Stimulated activated CD8-positive, alpha-beta memory T cell treated with anti-CD3 and anti-CD28 coated beads, Interleukin-4, amount 100 ng/mL, for 1 hour (primary cell): ENCODE measurements at places on chromosomes 1 and 21.

DNA sequence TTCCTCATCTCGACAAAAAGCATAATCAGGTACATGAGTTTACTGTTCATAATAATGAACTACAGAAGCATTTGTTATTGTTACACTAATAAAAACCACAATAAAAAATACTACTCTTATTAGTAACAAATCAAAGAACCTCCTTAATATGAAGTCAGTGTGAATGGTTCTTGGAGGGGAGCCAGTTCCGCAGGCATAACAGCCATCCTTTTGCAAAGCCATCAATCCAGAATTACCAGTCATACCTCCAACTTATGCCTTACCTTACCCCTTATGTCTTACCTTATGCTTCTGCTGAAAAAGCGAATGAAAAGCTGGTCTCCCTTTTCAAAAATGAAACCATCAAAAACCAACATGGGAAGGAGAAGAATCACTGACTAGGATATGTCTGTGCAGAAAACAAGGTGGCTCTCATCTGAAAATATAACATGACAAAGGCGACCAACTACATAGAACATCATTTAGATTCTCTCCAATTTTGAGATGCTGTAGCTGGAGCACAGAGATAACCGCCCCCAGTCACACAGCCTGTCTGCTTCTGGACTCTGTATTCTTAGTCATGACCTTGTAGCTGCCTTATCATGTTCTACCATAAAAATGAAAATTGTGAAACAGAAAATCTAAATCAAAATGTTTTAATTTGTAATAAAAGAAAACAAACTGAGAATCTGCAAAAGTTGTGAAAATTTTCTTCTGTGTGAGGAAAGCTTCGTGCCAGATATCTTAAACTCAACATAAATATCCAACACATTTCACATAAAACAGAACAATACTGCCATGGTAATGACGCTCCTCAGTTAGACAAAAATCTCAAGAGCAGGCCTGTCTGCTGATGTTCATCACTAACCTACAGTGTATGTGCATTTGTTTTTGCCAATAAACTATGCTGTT lies 438.2 kb downstream of the SMYD3 start:
- no peak for DNase-seq

- DNase-seq, result no peak
These were observed 15.9 kb downstream of the SLC1A7 start for GRCh38 chr1:53126495-53126894.

- DNase-seq, result no peak
These were observed 16.0 kb downstream of the IQGAP3 start for GRCh38 chr1:156556354-156556753.

DNA sequence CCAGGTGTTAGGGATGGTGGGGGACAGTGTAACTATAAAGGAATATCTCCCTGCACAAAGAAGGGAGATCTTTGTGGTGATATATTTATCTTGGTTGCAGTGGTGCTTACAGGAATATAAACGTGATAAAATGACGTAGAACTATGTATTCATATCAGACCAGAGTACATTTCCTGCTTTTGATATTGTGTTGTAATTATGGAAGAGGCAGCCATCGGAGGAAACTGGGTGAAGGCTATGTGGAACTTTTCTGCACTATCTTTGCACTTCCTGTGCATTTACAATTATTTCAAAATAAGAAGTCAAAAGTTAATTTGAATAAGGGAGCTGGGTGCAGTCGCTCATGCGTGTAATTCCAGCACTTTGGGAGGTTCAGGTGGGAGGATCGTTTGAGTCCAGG lies 37.6 kb downstream of the NDUFS5 start:
- no peak for DNase-seq

DNA sequence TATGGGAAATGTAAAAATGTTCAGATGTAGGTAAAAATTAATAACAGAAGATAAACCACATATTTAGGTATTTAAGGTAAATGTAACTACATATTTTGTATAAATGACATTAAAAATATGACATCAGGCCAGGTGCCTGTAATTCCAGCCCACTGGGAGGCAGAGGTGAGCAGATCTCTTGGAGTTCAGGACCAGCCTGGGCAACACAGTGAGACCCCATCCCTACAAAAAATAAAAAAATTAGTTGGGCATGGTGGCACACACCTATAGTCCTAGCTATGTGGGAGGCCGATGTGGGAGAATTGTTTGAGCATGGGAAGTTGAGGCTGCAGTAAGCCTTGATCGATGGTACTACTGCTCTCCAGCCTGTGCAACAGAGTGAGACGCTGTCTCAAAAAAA lies 216.5 kb downstream of the SPATA17 start:
- DNase-seq, result no peak

- no peak for DNase-seq
These were observed 37.3 kb upstream of the RUNX1 start for GRCh38 chr21:35086357-35086756.

DNA sequence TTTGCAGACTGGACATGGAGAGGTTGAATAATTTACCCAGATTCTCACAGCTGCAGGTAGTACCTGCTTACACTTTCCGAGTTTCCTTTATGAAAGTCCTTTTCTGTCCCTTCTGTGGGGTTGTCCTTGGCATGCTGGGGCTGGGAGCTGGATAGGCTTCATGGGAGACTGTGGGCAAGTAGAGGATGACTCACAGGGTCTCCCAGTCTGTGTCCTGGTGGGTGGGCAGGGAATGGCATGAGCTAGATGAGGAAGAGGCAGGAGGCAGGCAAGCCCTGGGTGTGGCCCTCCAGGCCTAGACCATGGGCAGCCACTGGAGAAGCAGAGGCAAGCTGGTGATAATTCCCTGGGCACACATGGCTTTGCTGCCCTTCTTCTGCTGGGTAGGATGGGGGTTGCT lies 80.6 kb downstream of the NAV1 start:
- no peak for DNase-seq

DNA sequence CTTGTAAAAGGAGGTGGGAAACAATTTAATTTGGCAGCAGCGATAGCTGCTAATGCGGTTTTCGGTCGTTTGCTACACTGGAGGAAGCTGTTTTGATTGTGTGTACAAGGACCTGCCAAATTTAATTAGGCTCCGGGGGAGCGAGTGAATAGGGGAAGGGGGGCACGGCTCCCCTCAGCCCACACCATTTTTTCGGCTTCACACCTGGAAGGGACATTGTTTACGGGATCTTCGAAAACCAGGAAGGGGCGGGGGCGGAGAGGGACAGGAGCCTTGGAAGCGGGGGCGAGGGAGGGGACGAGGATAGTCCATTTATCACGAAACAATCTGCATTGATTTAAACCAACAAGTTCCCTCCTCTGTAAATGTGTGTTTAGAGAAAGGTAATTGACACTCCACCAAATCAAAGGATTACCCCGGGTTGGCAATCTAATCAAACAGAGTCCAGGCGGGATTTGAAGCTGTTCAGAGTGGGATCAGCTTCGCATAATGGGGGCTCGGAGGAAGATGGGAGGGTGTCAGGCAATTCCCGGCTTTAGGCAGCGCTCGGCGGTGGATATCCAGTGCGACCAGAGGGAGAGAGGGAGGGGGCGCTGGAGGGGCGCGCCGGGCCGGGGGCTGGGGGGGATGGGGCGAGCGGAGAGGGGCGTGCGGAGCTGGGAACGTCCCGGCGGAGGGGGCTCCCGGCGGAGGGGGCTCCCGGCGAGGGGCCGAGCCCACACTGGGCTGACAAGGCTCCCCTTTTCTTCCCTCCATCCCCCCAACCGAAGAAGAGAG lies 9.8 kb downstream of the PAX7 start:
- no peak for DNase-seq

- DNase-seq, result no peak
These were observed 23.2 kb downstream of the HAX1 start for GRCh38 chr1:154295408-154296235.

- DNase-seq, result no peak
These were observed 163.3 kb upstream of the ADAMTS5 start for GRCh38 chr21:27130154-27130553.

GRCh38 chr1:86546787-86547221 lies at the start of gene CLCA4:
Gene CLCA4, plus strand, starts transcription at chr1:86547078. Its CDS starts 42 bp downstream, at chr1:86547120.
- no peak for DNase-seq

- no peak for DNase-seq
These were observed 33.0 kb upstream of the S100A7 start for GRCh38 chr1:153493343-153493960.

GRCh38 chr1:205444931-205445645 lies 10.8 kb downstream of the BLACAT1 start:
- DNase-seq, result no peak

GRCh38 chr1:156826630-156827029 lies 10.0 kb upstream of the SH2D2A start:
- DNase-seq, result no peak

DNA sequence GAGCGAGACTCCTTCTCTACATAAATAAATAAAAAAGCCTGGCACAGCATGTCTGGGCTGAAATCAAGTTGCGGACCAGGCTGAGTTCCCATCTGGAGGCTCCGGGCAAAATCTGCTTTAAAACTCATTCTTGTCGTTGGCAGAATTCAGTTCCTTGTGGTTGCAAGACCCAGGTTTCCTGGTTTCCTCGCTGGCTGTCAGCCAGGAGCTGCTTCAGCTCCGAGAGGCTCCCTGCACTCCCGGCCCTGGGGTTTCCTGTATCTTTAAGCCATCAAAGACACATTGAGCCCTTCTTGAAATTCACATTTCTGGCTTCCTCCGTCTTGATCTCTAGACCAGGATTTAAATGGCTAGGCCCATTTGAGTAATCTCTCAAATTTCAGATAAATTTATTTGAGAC lies 20.6 kb upstream of the SCCPDH start:
- no peak for DNase-seq

GRCh38 chr1:222754366-222755139 lies 17.6 kb downstream of the FAM177B start:
- no peak for DNase-seq

GRCh38 chr1:85611425-85611824 lies 30.9 kb downstream of the CCN1 start:
- no peak for DNase-seq

GRCh38 chr1:193176788-193177187 lies 9.6 kb downstream of the B3GALT2 start:
- DNase-seq, result no peak

- no peak for DNase-seq
These were observed 553.0 kb downstream of the PTPRU start for GRCh38 chr1:29789221-29789909.

- DNase-seq, result no peak
These were observed 298.7 kb downstream of the TM2D1 start for GRCh38 chr1:61426254-61426653.

DNA sequence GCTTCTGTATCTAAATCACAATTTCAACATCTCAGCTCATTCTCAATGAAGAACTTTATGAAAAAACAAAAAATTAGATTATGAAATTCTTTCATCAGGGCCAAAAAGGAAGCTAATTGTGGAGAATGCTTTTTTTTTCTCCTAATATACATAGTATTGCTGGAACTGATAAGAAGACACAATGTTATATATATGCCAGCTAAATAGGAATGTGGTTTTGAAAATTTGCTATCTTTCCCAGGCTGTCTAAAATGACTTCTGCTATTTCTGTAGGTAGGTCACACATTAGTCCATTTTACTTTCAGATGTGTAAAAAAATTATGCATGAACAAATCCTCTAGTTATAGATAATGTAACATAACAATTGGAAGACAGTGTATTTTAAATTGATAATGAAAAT lies 732.9 kb downstream of the RWDD3 start:
- no peak for DNase-seq

GRCh38 chr21:34284666-34285065 lies 79.1 kb upstream of the KCNE2 start:
- no peak for DNase-seq

DNA sequence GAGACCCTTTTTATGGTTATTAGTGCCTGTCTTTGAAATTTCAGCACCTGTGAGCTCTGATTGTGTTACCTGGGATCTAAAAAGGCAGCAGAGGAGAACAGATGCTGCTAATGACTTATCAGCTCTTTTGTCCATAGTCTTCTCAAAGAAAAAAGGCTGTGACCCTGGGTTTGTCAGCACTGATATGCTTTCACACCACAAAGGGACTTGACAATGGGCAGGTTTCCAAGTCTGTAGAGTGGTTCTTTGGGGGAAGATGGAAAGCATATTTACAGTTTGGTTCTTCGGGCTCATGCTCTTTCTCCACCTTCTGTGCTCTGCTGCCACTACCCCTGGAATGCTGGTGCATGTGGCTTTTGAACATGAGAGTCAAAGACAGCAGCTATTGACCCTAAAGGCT lies 32.0 kb downstream of the DNAJC6 start:
- DNase-seq, result no peak

DNA sequence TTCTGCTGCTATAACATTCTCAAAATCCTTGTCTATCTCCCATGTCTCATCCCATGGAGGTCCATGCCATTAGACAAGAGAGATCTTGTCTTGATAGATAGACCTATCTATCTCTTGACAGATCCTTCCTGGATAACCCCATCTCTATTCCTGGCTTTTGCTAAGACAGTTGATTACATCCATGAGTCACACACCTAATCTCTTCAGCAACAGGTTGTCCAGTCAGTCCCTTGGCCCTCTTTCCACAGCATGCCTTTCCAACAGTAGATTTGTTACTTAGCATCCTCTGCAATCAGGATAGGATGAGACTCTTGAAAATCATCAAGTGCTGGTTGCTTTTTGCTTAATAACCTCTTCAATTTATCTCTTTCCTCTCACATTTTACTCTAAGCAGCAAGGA lies 46.6 kb downstream of the TRMT1L start:
- DNase-seq, result no peak

DNA sequence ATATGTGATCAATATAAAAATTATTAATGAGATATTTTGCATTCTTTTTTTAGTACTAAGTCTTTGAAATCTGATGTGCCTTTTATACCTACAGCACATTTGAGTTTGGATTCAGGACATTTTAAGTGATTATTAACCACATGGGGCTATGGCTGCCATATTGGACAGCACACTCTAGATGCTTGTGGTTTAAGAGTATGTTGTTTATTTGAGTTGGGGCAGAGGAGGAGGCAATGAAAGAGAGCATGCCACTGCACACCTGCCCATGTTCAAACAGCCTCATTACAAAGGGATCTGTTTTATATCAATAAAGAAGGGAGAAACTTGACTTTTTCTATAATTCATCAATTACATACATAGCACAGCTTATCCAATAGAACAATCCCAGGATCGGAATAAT lies 99.4 kb upstream of the EDEM3 start:
- no peak for DNase-seq

GRCh38 chr1:172121081-172121717 lies 279.9 kb downstream of the DNM3 start:
- DNase-seq, result no peak

DNA sequence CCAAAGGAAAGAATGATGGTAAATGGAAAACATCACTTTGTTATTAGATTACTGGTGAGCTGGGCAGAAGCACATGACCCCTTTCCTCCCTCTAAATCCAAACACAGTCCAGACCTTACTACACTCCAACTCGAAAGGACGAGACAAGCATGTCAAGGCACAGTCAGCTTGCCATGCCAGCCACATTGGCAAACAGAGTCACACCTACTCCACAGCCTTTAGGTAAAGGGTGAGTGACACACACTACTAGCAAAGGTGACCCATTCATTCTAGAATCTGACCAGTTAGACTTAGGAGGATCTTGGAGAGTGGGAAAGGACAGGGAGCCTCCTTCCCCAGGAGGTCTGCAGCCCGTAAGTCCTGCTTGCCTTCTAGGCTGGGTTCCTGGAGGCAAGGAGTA lies 3.0 kb downstream of the SLC44A3 start:
- no peak for DNase-seq
